Stimulated activated CD8-positive, alpha-beta memory T cell treated with anti-CD3 and anti-CD28 coated beads, Interleukin-2, amount 100 ng/mL, for 1 hour (primary cell): ENCODE measurements at places on chromosomes 7 and 10.

DNA sequence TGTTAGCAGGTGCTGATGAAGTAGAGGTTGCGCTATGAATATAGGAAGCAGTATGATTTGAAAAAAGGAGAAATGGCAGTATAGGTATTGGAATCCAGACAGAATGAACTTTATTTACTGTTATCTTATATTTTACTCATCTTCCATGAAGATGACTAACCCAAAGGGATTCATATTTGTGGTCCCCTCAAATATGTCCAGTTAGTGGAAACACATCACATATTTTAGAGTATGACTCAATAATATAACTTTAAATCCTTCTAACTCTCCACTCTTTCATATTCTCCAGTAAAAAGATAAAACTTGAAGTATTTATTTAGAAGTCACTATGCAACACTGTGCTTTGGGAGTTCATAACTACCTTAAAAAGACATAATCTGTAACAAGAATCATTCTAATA is 286.5 kb upstream of the LRRTM3 start:
- DNase-seq: no peak

DNA sequence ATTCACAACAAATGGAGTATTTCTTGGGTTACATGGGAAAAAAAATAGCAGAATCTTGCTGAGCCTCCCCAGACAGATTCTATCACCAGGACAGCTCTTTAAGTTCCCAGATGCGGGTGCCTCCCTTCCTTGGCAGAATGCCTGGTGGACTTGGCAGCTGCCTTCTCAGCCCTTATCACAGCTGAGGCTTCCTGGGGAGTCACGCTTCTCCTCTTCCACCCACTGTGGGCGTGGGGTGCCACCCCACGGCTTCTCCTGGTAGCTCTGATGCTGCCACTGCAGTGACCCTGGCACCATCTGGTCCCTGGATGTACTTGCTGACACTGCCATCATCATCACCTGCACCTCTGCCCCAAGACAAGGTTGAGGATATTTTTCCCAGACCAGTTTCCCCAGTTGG is 16.2 kb upstream of the NME8 start:
- no peak for DNase-seq

DNA sequence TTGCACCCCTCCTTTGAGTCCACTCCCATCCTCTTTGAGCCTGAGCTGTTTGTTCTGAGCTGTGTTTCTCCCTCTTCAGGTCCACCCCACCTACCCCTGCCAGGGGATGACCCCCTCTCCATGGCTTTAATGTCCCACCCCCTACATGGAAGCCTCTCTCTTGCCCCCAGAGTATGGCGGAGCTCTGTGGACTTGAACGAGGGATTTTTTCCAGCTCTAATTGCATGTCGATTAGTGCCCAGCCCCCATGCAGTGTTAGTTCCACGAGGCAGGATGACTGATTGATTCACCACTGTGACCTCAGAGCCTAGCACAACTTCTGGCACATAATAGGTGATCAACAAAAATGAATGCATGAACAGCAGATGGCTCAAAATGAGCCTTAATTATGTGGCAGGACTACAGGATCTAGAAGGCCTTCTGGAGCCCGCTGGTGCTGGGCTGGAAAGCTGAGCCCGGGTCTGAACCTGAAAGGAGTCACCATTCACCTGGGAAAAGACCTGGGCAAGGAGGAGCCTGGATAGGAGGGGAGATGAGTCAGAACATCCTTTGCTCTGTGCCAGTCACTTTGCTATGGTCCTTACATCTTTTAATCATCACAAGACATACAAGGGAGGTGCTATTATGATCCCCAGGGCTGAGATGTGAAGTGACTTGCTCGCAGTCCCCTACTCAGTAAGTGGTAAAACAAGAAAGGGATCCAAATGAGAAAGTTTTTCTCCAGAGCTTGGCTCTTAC is 17.1 kb upstream of the SLC18A2 start:
- no peak for DNase-seq

- no peak for DNase-seq
Observed at GRCh38 chr10:3848005-3848774, 63.2 kb upstream of the KLF6 start.

DNA sequence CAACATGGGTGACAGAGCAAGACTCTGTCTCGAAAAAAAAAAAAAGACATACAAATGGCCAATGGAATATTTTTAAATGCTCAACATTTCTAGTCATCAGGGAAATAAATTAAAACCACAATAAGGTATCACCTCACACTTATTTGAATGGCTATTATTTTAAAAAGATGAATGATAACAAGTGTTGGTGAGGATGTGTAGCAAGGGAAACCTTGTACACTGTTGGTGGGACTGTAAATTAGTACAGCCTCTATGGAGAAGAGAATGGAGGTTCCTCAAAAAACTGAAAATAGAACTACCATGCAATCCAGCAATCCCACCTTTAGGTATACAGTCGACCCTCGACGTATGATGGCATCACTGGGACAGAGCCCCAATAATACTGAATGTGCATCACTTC is 65.4 kb upstream of the DIP2C start:
- DNase-seq: no peak

DNA sequence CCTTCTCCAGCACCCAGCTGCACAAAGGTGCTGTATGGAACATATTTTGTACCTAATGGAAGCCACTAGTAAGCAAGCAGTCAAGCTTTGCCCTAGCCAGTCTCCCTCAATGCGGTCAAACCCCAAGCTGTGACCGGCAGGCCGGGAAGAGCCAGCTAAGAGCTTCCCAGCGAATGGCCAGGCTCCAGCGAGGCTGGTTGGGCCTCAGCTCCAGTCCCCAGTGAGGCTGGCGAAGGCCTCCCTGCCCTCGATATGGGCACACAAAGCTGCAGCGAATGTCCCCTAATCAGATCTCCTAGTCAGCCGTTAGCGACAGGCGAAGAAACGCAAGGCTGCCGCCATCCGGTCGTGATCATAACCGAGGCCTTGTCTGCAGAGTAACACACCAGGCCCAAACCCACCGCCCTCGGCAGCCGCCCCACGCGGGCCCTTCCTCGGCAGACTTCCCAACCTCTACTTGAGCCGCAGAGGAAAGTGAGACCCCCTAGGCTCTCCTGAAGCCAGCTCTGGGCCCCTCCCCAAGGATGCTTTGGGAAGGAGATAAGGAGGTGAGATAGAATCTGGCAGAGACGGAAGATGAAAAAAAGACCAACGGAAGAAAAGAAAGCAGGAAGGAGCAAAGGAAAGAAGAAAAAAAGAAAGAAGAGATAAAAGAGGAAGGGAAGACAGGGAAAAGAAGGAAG is 3.1 kb upstream of the HOXA9 start:
- no peak for DNase-seq

- no peak for DNase-seq
Observed at GRCh38 chr10:33142295-33142694, 184.3 kb upstream of the ITGB1 start.

GRCh38 chr10:129099992-129100391 is 367.0 kb upstream of the MGMT start:
- no peak for DNase-seq

DNA sequence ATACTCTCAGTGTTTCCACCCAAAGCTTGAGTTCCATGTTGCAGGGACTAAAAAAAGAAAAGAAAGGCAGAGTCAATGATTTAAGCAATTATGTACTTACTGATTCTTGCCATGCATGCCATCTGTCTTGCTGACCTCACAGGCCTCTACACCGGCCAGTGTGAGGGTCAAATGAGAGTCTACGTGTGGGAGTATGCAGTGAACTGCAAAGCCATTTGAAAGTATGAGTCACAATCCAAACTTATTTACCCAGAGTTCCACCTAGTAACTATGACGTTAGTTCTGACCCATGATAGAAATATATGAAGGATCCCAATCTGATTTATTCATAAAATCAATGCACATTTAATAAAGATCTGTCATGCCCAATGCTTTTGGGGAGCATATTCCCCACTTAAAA is 26.5 kb downstream of the PDE1C start:
- no peak for DNase-seq

- no peak for DNase-seq
Observed at GRCh38 chr7:130841416-130841815, 107.4 kb upstream of the KLF14 start.

DNA sequence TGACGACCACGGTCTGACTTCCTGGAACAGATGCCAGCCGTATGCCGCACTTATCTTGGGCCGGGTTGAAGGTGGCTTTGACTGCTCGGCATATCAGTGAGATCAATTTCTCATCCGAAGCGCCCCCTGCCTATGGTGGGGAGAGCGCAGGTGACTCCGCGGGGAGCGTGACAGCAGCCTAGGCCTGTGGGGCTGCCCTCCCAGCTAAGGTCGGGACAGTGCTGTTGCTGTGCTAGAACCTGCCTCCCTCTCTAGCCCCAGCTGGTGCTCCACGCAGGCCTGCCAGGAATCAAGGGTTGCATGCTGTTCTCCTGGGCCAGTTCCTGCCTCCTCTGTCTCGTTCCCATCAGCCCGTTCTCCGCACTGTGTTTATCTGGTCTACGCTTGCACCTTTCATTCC is 49.8 kb downstream of the PODXL start:
- DNase-seq: no peak

- DNase-seq: no peak
Observed at GRCh38 chr7:625376-625971, 101.0 kb upstream of the DNAAF5 start.

DNA sequence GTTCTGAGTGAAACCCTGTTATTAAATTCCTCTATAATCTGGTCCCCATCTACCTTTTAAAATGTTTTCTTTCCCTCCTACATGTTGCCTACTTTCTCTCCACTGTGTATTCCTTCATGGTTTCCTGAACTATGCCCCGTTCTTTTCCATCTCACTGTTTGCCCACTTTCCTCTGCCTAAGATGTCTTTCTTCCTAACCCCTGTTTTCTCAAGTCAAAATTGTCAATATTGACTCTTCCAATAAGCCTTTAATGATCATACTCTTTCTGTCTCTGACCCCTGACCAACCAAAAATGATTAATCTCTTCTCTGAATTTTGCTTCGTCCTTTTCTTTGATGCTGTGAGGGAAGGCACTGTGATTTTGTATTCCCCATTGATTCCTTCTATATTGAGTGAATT is 30.6 kb upstream of the OIT3 start:
- DNase-seq: no peak

DNA sequence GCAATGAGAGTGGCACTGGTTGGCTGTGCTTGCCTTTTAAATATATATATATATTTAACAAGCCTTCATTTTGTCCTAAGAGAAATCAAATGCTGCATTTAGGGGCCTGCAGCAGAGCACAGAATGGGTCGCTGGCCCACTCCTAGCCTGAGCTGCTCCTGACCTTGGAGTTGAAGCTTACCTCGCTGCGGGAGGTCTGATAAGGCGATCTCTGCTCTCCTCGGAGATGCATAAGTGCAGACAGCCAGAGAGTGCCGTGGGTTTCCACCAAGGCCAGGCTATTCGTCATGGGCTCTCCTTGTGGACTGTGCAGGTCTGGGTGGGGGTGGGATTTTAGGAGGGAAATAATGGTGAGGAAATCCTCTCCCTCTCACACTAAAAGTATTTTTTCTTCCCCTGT is 99.5 kb upstream of the IKZF1 start:
- no peak for DNase-seq

GRCh38 chr7:99497766-99498545 is 2.1 kb downstream of the ZNF394 start:
- no peak for DNase-seq

DNA sequence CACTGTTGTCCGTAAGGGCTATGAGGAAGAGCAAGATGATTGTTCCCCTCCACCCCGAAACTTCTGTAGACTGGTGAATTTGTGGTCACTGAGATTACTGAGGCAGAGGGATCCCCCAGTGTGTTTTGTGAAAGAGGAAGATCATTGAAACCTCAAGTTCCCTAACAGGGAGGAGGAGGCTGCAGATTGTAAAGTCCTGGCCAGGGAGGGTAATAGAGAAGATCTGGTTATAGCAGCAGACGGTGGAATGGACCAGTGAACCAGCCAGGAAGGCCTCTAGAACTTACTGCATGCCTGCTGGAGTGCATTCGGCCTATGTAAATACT is 31.1 kb downstream of the LMTK2 start:
- no peak for DNase-seq

- DNase-seq: no peak
Observed at GRCh38 chr7:95682913-95683312, 86.6 kb upstream of the PDK4 start.

- DNase-seq: no peak
Observed at GRCh38 chr7:1970895-1971294, 261.9 kb downstream of the MAD1L1 start.

DNA sequence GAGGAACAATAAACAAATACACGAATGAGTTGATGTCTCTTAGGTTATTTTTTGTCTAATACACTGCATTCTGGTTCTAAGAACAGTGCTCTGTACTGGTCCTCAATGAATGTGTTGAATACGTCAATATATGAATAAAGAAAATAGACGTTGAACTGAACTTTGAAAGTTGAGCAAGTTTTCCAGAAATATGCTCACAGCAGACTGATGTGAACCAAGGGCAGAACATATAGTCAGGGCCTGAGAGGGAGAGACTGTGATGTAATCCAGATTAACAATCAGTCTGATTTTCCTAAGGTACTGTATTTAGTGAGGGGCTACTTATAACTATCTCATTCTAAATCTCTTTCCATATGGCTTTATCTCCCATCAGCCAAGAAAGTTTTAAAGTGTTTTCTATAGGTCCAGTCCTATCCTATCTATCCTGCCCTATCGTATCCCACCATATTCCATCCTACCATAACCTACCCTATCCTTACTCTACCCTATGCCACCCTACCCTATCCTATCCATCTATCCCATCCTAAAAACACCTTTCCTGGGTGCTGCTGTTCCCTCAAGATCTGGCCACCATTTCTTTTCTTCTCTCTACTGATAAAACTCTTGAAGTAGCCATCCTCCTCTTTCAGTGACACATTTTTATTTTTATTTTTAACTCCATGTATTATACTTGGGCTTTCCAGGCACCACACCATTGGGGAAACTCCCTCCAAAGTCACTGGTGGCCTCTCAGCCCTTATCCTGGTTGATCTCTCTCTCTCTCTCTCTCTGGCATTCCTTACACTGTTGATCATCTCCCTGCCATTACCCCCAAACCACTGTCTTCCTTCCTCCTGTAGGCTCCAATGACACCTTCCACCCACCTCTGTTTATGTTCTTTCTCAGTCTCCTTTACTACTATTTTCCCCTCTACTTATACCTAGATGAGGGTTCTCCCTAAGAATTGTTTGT is 212.3 kb upstream of the SLC26A5 start:
- no peak for DNase-seq

- no peak for DNase-seq
Observed at GRCh38 chr10:127200646-127201045, 4.3 kb upstream of the INSYN2A start.

DNA sequence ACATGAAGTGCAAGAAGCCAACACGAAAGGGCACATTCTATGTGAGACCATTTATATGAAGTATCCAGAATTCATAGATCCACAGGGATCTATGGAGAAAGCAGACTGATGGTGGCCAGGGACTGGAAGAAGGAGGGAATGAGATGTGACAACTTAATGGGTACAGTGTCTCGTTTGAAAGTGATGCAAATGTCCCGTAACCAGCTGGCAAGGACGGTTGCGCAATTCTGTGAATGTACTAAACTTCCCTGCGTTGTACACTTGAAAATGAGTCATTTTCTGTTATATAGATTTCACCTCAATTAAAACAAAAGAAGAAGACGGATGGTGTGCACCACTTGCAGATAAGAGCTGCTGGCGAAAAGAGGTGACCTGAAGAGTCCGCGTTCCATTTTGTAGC is 861.1 kb downstream of the TYW1 start:
- no peak for DNase-seq
